ENCODE measurements at places on chromosomes 2 and 18. TPM values are rescaled to one million over a fixed set of nuclear protein-coding genes. Genes with fewer than 3 reads are reported as not detected.

DNA sequence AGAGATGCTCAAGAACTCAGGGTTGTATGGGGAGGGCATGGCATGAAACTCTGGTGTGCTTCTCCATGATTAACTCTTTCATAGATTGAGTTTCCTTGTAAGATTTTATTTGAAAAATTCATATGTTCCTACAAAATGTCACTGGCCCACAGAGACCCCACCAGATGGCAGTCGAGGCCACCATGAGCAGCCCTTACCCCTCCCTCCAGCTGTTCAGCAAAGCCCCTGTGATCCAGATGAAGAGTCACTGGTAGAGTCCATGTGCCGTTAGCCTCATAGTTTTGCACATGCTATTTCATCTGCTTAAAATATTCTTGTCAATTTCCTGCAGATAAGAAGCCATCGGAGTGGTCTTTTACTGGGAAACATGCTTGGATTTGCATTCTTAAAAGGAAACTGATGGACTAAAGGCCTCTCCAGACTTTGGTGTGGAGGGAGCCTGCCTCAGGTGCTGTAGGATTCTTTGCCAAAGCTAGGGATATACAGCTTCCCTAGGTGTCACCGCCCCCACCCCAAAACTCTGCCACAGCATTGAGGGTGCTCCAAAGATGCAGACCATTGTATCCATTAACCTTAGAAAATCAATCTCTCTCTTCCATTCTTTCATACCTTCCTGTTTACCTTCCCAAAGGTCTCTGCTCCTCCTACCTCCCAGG lies 18.8 kb downstream of the ZNF385B start:
- DNase-seq: no peak

The RIT2 gene
- total RNA-seq: not detected

- DNase-seq: no peak
Measured at GRCh38 chr2:71856773-71857525, 290.7 kb downstream of the CYP26B1 start.

The ANO7 gene
- 0.33 TPM for total RNA-seq

DNA sequence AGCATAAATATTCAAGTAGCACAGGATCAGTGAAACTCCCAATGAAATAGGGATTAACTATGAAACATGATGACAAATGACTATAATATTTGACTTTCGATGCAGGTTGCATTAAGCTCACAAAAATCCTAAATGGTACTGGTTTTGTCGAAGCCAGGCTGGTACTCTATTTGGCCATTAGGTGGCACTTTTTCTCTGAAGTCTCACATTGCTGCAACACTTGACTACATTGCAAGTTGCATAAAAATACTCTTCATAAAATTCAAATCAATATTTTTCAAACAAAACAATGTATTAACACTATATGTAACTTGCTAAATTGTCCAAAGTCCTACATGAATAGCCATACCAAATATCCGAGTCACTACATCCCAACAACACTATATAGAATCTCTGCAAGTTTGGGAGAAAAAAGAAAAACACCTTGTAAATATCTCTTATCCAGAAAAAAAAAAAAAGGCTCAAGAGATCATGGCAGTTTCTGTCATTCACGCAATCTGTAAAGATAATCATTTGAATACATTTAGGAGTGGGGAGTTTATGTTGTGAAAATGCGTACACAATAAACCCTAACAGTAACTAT lies 9.5 kb downstream of the RTTN start:
- DNase-seq: no peak

Measured in liver (tissue), 10 donors.